ENCODE measurements at places on chromosomes 13 and 19. TPM values are rescaled to one million over a fixed set of nuclear protein-coding genes. Genes with fewer than 3 reads are reported as not detected.
A peak's percentile ranks its signal among the peaks of the same experiment; 100 is the strongest.

ICAM4 gene
- total RNA-seq = not detected

S1PR5 gene
- not detected for total RNA-seq

DNA sequence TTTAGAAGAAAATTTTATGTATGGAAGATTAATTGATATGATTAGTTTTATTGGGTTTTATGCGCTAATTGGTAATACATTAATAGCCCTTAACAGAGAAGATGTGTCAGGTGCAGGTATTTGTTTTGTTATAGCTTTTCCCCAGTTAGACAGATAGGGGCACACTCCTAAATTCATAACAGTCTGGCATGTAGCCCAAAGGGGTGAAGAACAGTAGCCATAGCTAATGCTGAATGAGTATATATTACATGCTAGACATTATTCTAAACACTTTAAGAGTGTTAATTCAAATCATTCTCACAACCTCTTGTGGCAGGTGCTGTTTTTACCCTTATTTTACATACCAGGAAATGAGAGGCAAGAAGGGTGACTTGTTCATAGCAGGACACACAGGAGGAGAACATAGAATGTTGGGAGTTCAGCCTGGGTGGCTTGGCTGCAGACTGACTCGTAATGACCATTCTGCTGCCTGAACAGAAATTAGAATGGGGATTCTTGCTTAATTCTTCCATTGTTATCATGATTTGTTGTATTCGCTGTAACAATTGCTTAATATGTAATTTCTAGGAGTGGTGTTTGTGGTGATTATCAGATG lies 20.1 kb downstream of the PCCA start:
- DNase-seq = no peak

MEIS3 gene
- 11.2 TPM for total RNA-seq

DNA sequence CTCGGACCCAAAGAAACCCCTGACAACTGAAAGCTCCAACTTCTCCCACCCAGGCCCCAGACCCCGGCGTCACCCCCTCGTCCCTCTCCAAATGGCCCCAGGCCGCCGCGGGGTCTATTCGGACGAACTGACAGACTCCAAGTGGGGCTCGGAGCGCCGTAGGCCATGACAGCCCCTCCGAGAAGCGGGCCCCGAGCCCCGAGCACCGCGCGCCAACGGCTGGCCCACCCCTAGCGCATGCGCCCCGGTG lies 360 bp downstream of the DDX39A start:
- no peak for DNase-seq

DNA sequence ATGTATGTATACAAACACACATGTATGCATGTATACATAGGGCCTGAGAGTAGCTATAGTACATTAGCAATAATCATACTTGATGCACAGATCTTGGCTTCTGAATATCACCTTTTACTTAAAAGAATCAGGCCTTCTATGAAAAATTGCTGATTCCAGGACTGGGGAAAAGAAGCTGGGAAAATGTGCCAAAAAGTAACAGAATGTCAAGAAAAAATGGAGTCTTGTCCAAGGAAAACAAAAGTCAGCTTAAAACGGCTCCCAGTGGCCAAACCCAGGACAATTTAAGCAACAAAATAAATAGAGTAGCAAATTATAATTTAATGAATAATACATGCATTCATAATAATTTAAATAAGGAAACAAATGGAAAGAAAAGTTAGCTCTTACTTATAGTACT lies 2104.9 kb downstream of the PCDH9 start:
- DNase-seq = no peak

- DNase-seq = no peak
Observed at GRCh38 chr19:16327169-16327475, 2.5 kb downstream of the KLF2 start.

- DNase-seq = peak; percentile 87
Observed at GRCh38 chr13:62357887-62358645, 942.4 kb upstream of the PCDH20 start.

CDX2 gene
- not detected for total RNA-seq

All from Karpas-422 (cell line).